ENCODE measurements at places on chromosomes 2 and 18.

GRCh38 chr18:10776493-10776892, 250.7 kb downstream of the NAPG start:
- DNase-seq, result no peak

DNA sequence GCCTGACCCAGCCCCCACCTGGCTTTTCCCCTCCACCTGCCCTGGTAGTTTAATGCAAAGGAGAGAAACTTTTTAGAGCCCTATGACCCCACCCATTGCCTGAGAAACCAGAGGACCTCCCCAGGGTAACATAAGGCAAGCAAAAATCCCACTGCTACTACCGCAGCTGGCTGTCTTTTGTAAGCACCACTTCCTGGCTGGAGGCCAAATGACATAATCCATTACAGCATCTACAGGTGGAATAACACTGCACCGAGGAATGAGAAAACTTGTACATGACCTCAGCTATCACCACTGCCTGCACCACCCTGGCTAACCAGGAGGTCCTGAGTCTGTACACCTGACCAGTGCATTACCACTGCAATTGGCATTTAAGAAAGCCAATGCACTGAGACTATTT, 149.6 kb upstream of the GALNT5 start:
- peak; percentile 17 for DNase-seq

DNA sequence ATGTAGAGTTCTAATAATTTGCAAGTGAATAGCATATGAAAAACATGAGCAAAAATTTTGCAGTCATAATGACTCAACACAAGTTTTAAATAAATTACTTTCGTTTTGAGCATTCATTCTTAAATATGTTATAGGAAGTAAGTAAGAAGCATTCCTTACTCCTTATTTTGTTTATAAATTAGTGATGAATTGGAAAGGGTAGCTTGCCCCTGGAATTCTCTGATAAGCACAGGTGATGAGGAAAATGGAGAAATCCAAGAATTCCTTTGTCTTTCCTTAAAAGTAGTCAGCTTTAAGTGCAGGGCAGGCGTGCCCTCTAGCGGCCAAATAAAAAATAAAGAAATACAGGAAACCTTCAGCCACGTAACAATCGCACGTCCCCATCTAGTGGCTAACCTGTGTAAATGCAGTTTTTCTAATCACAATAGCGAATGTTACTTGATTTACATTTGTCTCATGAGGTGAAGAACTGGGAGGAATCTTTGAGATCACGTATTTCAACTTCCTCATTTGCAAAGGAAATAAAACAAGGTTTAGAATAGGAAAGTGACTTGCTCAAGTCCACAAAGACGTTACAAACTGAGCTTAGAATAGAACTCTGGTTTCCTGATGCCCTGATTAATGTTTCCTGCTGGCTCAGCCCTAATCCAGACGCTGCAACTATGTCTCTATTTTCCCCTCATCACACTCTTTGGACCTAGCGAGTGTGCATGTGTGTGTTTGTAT, 47.2 kb upstream of the ZNG1B start:
- DNase-seq, result peak; percentile 70

- no peak for DNase-seq
These were observed 80.2 kb downstream of the NDUFA10 start for GRCh38 chr2:239944694-239945551.

DNA sequence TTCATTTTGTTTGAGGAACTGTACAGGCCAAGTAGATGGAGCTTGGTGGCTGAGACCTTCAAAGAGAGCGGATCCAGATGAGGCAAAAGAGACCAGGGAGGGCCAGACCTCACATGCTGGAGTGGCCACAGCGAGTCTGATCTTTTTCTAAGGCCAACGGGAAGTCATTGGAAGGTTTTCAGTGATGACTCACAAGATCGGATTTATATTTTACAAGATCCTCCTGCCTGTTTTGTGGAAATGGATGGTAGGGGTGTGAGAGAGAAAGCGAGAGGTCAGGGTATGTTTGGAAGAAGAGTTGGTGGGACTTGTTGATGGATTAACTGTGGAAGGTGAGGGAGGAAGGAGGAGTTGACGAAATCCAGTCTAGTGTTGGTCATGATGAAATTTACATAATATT, 44.6 kb upstream of the TUBA3D start:
- DNase-seq, result no peak

DNA sequence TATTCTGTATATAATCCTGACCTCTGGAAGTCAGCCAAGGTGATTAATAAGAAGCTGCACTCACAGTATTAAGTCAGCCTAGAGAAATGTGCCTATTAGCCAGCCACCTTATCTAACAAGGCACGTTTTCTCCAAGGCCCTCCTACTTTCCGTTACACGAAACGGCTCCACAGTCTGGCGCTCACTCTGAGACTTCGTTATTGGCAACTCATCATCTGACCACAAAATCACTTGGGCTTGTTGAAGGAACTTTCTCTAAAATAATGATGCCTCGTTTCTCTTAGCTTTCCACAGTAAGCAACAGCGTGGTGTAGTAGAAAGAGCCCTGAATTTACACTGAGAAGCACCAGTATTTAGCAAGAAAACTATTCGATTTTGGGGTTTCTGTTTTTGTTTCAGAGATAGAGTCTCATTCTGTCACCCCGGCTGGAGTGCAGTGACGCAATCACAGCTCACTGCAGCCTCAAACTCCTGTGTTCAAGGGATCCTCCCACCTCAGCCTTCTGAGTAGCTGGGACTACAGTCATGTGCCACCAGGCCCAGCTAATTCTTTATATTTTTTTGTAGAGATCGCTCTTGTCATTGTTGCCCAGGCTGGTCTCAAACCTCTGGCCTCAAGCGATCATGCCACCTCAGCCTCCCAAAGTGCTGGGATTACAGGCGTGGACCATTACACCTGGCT, 53.6 kb upstream of the SLC14A1 start:
- no peak for DNase-seq

- peak; percentile 28 for DNase-seq
These were observed 73.7 kb upstream of the DNAJC10 start for GRCh38 chr2:182642328-182642727.

All from large intestine (tissue), 12 donors.